ENCODE measurements at places on chromosomes 7 and 10. TPM values are rescaled to one million over a fixed set of nuclear protein-coding genes. Genes with fewer than 3 reads are reported as not detected.

DNA sequence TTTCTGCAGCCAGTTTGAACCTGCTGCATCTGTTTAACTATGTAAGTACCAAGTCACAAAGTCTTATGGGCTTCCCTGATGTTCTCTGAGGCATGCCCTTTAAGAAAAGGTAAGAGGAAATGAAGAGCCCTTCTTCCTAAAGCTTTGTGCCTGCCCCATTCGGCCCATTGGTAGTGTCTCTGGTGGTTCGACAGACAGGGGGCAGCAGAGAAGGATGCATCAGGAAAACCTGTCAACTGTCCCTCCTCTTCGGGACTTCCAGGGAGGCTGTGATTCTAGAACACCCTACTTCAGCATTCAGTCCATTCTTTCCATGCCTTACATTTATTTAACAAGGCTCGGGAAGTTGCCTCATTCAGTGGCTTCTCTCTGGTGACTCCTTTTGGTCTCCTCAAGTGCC, 1.9 kb upstream of the SFRP4 start:
- DNase-seq = no peak
- peaks cover 78% of the 10 kb centered on the region for H3K27me3 ChIP-seq
- H3K4me3 ChIP-seq = no peak overlapping the region
- H3K36me3 ChIP-seq = no peaks in the 10 kb centered on the region
- peaks cover 21% of the 10 kb centered on the region for H3K4me1 ChIP-seq
- H3K27ac ChIP-seq = no peak overlapping the region

- no peak overlapping the region for H3K27ac ChIP-seq
- no peaks in the 10 kb centered on the region for H3K4me1 ChIP-seq
- DNase-seq = no peak
Measured at GRCh38 chr7:69748530-69748929, 150.3 kb downstream of the AUTS2 start.

SPDYE2B gene
- not detected for total RNA-seq

DNA sequence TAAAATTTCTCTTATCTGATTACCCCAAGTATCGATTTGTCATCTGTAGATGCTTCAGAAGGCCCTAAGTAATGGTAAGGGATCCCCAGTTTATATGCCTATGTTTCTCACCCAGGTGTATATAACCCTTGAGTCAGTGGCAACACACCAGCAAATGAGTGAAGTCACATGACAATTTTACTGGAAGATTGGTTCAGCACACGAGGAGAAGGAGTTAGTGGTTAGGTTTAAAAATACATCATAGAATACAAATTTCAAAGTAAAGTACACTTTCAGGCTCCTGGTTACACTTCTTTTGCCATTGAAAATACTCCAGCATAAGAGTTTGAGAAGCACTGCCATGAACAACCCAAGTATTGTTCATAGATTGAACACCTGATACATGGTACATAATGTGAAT, 29.7 kb upstream of the CAPZA2 start:
- H3K4me1 ChIP-seq = no peaks in the 10 kb centered on the region
- no peak overlapping the region for H3K4me3 ChIP-seq
- H3K27ac ChIP-seq = no peak overlapping the region
- H3K27me3 ChIP-seq = peaks cover 7% of the 10 kb centered on the region

DNA sequence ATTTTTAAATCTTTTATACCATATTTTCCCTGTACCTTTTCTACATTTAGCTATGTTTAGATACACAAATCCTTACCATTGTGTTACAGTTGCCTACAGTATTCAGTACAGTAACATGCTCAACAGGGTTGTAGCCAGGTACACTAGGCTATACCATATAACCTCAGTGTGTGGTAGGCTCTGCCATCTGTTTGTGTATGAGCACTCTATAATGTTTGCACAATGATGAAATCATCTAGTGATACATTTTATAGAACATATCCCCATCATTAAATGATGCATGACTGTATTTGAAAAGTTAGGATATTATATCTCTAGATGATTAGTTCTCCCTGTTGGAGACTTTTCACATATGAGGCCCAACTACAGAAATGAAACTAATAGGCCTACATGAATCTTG, 188.6 kb downstream of the STK31 start:
- no peak overlapping the region for H3K27ac ChIP-seq
- peaks cover 17% of the 10 kb centered on the region for H3K27me3 ChIP-seq
- peaks cover 23% of the 10 kb centered on the region for H3K4me1 ChIP-seq
- no peak overlapping the region for H3K4me3 ChIP-seq

- no peak overlapping the region for H3K27ac ChIP-seq
- no peaks in the 10 kb centered on the region for H3K4me1 ChIP-seq
- no peak overlapping the region for H3K4me3 ChIP-seq
- DNase-seq = no peak
Measured at GRCh38 chr7:162632-163297, 29.6 kb upstream of the FAM20C start.

DNA sequence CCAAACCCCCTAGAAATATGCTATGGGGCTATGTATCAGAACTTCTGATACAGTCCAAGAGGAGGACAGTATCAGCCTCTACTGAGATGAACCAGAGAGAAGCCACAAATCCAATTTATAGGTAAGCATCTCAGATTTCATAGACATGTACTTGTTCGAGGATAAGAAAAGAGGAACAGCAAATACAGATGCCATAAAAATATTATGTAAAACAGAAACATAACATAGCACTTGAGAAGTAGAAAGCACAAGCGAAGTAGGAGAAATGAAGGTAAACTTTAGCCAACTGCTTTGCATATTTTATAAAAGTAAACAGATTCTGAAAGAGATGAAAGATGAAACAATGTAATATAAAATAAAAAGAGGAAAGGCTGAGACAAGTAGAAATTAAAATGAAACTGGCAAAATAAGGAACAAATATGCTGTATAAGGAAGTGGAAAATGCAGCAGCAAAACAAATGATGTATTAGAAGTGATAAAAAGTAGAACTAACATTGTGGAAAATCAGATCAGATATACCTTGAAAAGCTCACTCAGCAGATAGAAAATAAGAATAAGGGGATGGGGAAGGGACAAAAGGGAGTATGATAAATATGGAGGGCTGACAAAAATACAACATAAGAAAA, 135.1 kb downstream of the SKAP2 start:
- H3K36me3 ChIP-seq = peaks cover 3% of the 10 kb centered on the region
- no peak overlapping the region for H3K4me3 ChIP-seq
- no peak for DNase-seq
- peaks cover 5% of the 10 kb centered on the region for H3K27me3 ChIP-seq
- peaks cover 1% of the 10 kb centered on the region for H3K4me1 ChIP-seq
- no peak overlapping the region for H3K27ac ChIP-seq

- no peak for DNase-seq
- no peaks in the 10 kb centered on the region for H3K4me1 ChIP-seq
- H3K36me3 ChIP-seq = no peaks in the 10 kb centered on the region
- H3K27ac ChIP-seq = no peak overlapping the region
- no peaks in the 10 kb centered on the region for H3K27me3 ChIP-seq
Measured at GRCh38 chr7:53476566-53476965, 441.1 kb downstream of the POM121L12 start.

GRCh38 chr7:70694971-70695794, 436.8 kb upstream of the GALNT17 start:
- no peak for DNase-seq
- H3K27ac ChIP-seq = peak overlapping the region; percentile 73
- H3K27me3 ChIP-seq = peaks cover 53% of the 10 kb centered on the region

DNA sequence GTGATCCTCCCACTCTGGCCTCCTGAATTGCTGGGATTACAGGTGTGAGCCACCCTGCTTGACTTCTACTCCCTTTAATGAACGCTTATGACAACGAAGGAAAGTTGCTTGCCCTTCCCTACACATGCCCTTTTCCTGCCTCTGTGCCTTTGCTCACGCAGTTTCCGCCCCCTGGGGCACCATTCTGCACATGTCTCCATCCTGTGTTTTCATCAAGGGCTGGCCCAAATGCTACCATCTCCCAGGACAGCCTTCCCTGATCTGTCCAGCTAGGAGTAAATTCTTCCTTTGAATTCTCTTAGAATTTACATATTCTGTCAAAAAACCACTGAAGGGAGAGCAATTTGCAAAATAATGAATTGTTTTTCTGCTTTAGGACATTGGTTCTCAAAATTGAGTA, 50.0 kb upstream of the KMT2C start:
- H3K4me1 ChIP-seq = no peaks in the 10 kb centered on the region
- H3K4me3 ChIP-seq = no peak overlapping the region
- H3K36me3 ChIP-seq = no peaks in the 10 kb centered on the region
- H3K27ac ChIP-seq = no peak overlapping the region
- H3K27me3 ChIP-seq = no peaks in the 10 kb centered on the region
- DNase-seq = no peak

GRCh38 chr10:97791824-97792721, 20.3 kb upstream of the SFRP5 start:
- peaks cover 26% of the 10 kb centered on the region for H3K4me1 ChIP-seq
- peak; percentile 79 for DNase-seq
- peak overlapping the region; percentile 43 for H3K27ac ChIP-seq
- H3K36me3 ChIP-seq = peaks cover 2% of the 10 kb centered on the region
- no peak overlapping the region for H3K4me3 ChIP-seq

GRCh38 chr7:124856299-124856888, 73.2 kb downstream of the POT1 start:
- H3K4me1 ChIP-seq = no peaks in the 10 kb centered on the region
- no peak overlapping the region for H3K4me3 ChIP-seq
- DNase-seq = no peak
- no peak overlapping the region for H3K27ac ChIP-seq
- peaks cover 9% of the 10 kb centered on the region for H3K36me3 ChIP-seq
- H3K27me3 ChIP-seq = no peaks in the 10 kb centered on the region

DNA sequence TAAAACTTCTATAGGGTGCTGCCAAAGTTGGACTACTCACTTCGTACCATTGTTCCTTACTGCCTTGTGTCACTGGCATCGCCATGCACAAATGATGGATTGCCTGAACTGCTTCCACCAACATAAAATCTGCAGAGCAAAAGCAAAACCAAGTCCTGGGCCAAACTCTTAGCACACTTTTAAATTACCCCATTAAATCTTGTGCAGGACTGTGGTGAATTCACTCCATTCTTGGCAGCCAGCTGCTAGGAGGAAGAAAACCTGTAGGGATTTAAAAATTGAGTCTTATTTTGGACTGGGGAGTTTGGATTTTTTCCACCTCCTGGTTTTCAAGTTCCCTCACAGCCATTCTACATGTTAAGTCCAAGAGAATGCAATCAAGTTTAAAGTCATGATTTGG, 646.9 kb downstream of the SORCS3 start:
- DNase-seq = no peak
- H3K36me3 ChIP-seq = no peaks in the 10 kb centered on the region
- H3K4me1 ChIP-seq = no peaks in the 10 kb centered on the region
- H3K27ac ChIP-seq = no peak overlapping the region
- H3K27me3 ChIP-seq = no peaks in the 10 kb centered on the region

DNA sequence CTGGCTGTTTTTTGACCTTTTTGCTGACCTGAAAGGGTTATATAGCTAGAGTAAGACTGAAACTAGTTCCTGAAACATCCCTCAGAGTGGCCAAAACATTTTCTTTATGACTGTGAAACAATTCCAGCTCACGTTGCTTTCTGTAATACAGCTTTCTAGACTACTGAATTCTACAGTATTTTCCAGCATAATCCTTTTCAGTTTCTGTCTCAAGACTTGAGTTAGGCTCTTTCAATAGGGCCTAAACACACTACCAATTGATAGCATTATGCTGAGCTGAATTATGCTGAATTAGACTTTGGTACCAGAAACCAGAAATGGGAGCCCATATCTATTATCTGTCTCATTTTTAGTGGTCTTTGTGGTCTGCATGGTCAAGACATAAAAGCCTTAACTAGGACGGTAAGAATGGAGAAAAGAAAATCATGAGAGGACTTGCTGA, 72.6 kb downstream of the EPDR1 start:
- no peak overlapping the region for H3K4me3 ChIP-seq
- H3K4me1 ChIP-seq = no peaks in the 10 kb centered on the region
- H3K27ac ChIP-seq = no peak overlapping the region

TLX1 gene
- not detected for total RNA-seq

GRCh38 chr10:35449944-35450343, 113.6 kb downstream of the CCNY start:
- peaks cover 45% of the 10 kb centered on the region for H3K4me1 ChIP-seq
- no peaks in the 10 kb centered on the region for H3K27me3 ChIP-seq
- H3K4me3 ChIP-seq = no peak overlapping the region
- peaks cover 12% of the 10 kb centered on the region for H3K36me3 ChIP-seq

DNA sequence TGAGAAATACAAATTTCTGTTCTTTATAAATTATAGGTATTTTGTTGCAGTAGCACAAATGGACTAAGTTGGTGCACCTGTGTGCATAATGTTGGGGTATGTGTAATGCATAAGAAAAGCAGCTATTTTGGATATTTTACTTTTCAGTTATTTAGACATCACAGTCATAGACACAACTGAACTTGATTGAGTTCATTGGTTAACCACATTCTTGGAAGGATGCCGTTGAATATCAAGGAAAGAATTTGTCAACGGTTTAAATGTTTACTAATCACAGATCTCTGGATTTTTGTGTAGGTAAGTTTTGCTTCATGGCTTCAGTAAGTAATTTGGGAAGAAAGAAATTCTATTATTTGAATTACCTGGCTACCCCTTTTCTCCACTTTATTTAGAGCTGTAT, 4.1 kb downstream of the OTUD1 start:
- H3K4me1 ChIP-seq = peaks cover 43% of the 10 kb centered on the region
- DNase-seq = no peak
- no peak overlapping the region for H3K4me3 ChIP-seq
- no peak overlapping the region for H3K27ac ChIP-seq

PTF1A gene
- not detected for total RNA-seq

SEPTIN7 gene
- 237 TPM for total RNA-seq

DNA sequence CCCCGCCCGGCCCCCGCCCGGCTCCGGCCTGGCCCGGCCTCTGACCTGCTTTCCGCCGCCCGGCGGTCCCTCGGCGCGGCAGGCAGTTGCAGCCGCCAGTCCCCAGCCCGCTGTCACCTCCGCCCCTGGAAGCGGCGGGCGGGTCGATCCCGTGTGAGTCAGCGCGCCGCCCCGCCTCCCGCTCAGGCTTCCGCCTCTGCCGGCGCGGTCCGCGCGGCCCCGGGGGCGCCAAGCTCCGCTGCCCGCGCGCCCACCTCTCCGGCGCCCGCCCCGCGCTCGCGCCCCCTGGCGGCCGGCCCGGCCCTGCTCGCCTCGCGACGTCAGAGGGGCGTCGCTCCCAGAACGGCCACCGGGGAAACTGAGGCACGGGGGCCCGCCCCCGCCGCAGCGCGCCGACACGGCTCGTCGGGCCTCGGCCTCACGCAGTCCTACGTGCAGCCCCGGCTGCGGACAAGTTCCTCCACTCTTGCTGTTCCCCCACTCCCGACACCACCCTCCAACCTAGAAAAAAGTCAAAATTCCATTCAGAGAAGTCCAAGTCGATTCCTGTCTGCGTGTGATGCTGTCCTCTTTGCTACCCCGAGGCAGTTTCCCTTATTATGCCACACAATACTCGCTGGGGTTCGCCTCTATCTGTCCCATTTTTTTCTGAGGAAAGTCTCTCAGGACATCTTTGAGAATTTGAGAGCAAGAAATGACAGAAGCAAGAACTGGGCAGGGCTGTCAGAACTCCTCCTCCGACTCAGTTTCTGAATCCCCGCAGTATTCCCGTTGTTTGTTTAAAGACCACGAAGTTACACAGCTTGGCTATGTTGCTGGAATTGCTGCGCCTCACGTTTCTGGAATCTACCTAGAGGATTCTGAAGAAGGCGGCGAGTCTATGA, at the start of gene DNMBP:
DNMBP (minus strand) TSS at position 155 of the 884 bp plus-strand sequence. CDS start 37,823 bp downstream, outside the sequence.
- no peaks in the 10 kb centered on the region for H3K36me3 ChIP-seq
- peaks cover 41% of the 10 kb centered on the region for H3K4me1 ChIP-seq
- peaks cover 28% of the 10 kb centered on the region for H3K27me3 ChIP-seq
